Stimulated activated CD4-positive, alpha-beta T cell treated with anti-CD3 and anti-CD28 coated beads, Interleukin-2, amount 100 ng/mL, for 48 hours (primary cell): ENCODE measurements at places on chromosomes 6 and 20.
A peak's percentile ranks its signal among the peaks of the same experiment; 100 is the strongest.

DNA sequence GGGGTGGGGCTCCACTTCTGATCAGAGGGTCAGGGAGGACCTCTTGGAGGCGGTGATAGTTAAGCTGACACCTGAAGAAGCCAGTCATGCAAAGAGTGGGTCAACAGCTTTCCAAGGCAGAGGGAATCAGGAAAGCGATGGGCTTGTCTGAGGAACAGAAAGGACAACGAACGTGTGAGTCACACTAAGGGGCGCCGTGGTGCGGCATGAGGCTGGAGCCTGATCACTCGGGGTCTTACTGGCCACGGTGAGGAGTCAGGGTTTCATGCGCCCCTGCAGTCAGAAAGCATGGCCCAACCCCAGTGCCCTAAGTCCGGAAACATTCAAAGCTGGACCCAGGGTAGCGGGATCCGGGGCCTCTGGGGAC lies 50.6 kb upstream of the SLC32A1 start:
- DNase-seq = no peak

GRCh38 chr6:43669922-43670622 lies 17.5 kb downstream of the MRPS18A start:
- no peak for DNase-seq

GRCh38 chr6:46410334-46410953 lies 80.8 kb downstream of the RCAN2 start:
- no peak for DNase-seq

DNA sequence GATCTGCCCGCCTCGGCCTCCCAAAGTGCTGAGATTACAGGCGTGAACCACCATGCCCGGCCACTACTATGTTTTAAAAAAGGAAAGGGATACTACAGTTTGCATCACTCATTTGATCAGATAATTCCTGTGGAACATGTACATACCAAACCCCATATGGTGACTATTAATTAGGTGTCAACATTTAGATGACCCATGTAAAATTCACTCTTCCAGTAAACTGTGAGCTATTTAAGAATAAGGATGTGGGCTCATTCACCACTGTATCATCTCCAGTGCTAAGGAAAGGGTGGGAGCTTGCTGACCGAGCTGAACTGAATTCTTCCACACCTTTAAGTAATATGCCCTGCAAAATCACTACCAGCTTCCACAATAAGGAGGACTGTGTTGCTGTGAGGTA lies 127.5 kb downstream of the BTBD9 start:
- no peak for DNase-seq

- DNase-seq = no peak
Observed at GRCh38 chr20:35561671-35562070, 19.8 kb downstream of the ERGIC3 start.

DNA sequence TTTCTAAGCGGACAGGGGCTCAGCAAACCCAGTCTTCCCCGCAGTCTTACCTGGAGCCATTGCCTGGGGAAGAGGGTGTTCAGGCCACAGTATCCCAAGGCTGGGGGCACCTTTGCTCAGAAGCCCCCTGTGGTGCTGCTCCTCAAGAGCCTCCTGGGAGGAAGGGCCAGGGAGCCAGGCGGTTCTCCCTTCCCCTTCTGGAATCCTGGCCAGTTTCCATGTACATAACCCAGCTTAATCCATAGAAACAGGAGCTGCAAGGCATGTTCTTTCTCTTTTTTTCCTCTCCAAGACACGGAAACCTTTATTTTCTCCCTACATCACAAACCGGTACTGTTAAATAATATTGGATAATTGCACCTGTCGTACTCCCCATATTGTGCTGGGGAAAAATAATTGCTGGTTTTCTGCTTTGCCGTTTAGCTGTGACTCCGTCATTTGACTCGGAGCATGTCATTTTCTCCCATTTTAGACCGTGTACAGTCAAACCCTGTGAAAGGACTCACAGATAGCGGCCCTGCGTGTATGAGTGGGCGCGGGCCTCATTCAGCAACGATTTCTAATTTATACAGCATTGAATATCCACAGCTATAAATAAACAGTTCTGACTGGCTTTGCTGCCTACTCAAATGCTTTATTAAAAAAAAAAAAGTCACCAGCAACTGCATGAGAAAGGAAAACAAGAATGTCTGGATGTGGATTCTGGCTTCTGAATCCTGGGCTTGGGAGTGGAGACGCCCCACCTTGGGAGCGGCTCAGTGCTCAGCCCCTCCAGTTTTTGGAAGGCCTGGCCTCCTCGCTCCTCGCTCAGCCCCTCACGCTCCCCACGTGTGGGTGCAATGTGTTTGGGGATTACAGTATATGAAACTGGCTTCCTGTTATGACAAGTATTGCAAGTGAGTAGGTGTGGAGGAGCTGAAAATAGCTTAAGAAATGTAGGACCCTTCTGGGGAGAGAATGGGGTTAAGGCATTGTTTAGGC lies 67.3 kb downstream of the ADTRP start:
- peak; percentile 57 for DNase-seq

DNA sequence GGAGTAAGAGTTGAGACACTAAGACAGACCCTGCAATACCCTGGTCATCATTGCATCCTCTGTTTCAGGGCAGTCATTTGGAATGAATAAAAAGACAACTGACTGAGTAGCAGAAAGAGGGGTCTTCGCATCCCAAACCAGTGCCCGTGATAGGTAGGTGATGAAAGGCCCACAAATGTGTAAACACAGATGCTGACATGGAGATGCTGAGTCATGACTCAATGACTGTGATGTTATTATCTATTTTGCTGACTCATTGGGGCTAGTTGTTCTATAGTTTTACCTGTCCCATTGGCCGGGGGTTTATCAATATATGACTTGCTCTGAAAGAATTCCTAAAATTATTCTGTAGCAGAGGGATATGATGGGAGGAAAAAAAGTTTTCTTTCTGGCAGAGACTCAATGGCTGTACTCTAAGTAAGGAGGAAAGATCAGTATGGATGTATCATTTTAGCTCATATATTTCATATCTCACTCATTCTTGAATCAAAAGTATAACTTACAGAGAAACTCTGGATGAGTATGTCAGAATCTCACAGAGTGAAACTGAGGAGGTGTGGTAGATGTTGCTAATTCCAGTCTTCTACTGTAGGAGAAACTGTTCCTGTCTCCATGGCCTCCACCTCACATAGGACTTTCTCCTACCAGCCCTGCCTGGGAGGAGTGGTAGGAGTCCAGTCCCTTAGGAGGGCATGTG lies 119.9 kb upstream of the PREP start:
- no peak for DNase-seq

- no peak for DNase-seq
Observed at GRCh38 chr6:132614554-132614953, 9.5 kb downstream of the TAAR2 start.

DNA sequence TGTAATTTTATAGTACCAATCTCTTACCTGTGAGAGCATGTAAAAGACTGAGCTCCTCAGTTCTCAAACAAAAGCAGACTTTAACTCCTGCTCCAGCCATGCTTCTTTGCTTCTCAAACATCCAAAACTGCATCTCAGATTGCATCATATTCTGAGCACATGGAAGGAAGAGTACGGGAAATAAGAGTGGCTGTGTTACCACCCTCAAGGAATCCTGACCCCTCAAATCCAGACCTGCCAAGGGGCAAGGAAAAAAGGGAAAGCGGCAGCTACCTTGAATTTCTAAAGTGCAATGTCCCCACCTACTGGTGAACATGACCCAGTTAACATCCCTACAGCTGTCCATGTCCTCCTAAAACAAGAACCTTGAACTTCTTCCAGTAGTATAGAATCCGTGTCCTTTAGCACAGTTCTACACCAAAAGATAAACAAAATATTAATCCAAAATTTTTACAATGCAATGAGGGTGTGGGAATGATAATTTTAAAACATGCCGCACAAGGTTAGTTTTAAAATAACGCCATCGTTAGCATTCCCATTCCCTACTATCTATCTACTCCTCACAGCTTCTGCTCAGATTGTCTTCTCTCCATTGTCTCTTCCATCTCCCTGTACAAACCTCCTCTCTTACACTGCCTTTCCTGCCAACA lies 34.1 kb upstream of the HLA-DQB1 start:
- DNase-seq = peak; percentile 10

- no peak for DNase-seq
Observed at GRCh38 chr6:4258733-4259132, 123.4 kb upstream of the ECI2 start.

DNA sequence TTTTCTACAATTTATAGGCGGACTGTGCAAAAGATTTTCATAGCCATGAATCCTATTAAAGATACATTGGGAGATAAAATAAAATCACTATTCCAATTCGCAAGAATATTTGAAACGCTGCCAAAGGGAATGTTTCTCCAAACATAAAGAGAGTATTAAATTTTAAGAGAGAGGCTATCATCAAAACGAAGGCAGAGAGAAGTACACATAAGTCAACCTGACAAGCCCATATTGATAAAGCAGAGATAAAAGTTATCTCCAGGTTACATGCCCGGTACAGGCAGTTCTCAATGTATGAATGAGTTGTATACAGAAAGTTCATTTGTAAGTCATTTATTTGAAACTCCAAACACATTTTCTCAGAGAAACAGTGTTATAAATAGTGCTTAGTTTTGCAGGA lies 193.1 kb downstream of the ATXN1 start:
- DNase-seq = no peak

DNA sequence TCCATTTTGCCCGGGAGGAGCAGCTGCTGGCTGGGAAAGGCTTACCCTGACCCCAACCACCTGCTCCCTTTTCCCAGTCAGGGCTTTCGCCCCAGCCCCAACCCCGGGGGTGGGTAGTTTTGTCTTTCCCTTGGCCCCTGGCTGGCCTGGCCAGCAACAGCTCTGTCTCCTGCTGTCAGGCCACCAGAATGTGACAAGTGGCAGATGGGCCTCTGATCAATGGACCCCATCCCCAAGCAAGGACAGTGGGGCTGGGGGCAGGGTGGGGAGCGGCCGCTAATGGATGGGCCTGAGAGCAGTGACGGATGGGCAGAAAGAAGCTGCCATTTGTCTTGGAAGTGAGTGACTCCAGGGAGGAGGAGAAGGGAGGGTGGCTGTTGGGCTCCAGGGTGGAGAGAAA lies 121.6 kb downstream of the DHX35 start:
- no peak for DNase-seq

DNA sequence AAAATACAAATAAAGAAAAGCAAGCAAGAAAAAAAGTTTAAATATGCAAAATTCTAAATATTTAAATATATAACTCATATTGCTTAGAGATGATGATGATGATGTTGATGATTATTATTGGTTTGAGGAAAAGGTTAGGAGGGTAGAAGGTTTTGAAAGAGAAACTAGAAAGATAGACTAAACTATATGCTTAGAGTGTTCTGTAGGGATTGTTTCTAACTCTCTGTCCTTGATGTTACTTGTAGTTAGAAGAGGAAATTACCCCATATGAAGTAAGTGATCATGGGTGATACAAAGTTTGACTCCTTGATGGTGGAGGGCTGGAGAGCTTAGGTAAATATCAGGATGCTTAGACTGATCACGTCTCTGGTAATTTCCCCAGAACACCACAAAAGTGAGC lies 159.5 kb downstream of the MEI4 start:
- no peak for DNase-seq

GRCh38 chr6:68679399-68679798 lies 44.3 kb downstream of the ADGRB3 start:
- DNase-seq = no peak

GRCh38 chr6:43052842-43053544 lies 658 bp downstream of the CUL7 start:
- DNase-seq = no peak

GRCh38 chr6:164183556-164184123 lies 769.1 kb downstream of the QKI start:
- no peak for DNase-seq

GRCh38 chr6:120378582-120379220 lies 955.6 kb downstream of the TBC1D32 start:
- DNase-seq = no peak

GRCh38 chr20:33667245-33667675 lies 517 bp downstream of the ACTL10 start:
- DNase-seq = peak; percentile 35

DNA sequence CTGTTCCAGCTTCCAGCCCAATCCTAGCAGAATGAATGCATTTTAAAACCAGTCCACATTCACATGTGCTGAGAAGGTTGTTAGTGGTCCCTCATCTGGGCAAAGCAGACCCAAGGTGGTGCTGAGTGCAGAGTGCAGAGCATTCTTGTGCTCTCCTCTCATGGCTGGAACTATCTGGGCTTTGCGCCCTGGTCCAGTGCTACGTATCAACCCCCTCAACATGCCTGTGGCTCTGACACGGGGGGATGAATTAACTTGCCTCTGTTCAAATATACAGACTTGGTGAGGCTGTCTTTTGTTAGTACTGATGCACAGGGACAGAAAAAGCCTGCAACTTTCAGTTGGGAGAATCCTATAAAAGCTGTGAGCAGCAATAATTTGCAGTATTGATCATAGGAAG lies 42.5 kb downstream of the PANK2 start:
- no peak for DNase-seq

- DNase-seq = no peak
Observed at GRCh38 chr6:75936682-75937081, 135.8 kb downstream of the IMPG1 start.

- DNase-seq = no peak
Observed at GRCh38 chr20:1442304-1442703, 24.3 kb downstream of the NSFL1C start.

GRCh38 chr20:20442466-20442865 lies 74.6 kb downstream of the INSM1 start:
- DNase-seq = no peak

GRCh38 chr6:131414956-131415355 lies 158.1 kb upstream of the ARG1 start:
- no peak for DNase-seq
